SW 1271 (cell line): ENCODE measurements at places on chromosomes 12 and 14.

DNA sequence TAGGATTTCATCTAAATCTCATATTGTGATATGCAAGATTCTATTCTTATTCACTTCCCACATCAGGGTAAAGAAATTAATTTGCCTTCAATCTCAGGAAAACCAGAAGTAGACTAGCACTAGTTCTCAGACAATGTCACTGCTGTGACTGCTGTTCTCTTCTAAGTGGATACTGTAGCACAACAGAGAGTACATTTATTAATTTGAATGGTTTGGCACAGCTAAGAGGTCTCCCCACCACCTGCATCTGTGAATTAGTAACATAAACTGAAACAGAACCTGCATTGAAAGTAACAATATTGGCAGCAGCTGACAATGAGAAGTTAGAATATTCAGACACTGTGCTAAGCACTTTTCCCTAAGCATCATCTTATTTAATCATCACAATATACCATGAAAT, 253.1 kb downstream of the PDZRN4 start:
- no peak for DNase-seq

DNA sequence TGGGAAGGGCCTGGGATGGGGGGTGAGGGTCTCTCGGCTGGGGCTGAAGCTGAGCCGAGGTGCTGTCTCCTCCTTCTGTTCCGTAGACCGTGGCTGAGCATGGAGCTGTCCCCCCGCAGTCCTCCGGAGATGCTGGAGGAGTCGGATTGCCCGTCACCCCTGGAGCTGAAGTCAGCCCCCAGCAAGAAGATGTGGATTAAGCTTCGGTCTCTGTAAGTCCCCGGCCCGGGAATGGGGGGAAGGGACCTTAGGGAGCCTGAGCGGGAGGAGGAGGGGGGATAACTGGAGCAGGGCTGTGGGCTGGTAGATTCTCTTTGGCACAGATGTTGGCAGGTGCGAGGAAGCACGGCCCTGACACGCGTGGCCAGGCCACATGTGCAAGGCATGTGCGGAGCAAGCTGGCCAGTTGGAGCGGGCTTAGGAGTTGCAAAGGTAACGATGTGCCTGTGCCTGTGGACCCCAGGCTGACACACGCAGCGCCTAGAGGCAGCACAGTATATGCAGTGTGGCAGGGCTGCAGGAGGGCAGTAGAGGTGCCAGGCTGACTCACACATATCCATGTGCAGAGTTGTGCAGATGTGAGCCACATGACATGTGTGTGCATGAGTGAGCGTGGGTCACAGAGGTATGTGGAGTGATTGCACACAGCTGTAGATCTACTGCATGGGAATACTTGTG, 512 bp downstream of the PDE1B start:
- no peak for DNase-seq

- DNase-seq, result no peak
These were observed 95.8 kb downstream of the PRKCH start for GRCh38 chr14:61417141-61417540.

DNA sequence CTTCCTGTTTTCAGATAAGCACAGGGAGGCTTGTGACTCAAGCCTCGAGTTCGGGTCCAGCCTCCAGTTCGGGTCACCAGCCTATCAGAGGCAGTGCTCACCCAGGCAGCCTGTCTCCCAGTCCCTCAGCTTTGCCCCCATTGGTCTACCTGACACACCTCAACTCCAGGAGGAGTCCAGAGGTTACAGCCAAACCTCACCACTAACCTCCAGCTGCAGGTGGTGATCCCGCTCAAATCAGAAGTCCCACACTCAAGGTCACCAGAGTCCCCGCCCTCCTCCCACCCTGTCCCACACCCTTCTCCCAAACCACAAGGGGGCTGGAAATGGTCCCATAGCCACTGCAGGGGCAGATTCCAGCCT, 42.1 kb downstream of the KDM2B start:
- peak; percentile 37 for DNase-seq

GRCh38 chr14:58297412-58297761, 968 bp upstream of the ARID4A start:
- no peak for DNase-seq
